Activated CD4-positive, alpha-beta T cell treated with anti-CD3 and anti-CD28 coated beads for 36 hours (primary cell): ENCODE measurements at places on chromosomes 11 and 22.

DNA sequence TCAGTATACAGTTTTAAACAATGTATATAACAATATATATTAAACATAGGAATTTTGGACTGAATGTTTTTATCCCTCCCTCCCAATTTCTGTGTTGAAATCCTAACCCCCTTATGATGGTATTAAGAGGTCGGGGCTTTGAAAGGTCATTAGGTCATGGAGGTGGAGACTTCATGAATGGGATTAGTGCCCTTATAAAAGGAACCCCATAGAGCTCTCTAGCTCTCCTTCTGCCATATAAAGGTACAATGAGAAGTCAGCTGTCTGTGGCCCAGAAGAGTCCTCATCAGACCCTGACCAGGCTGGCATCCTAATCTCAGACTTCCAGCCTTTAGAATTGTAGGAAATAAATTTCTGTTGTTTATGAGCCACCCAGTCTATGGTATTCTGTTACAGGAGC is 6.5 kb downstream of the NNMT start:
- no peak for DNase-seq

DNA sequence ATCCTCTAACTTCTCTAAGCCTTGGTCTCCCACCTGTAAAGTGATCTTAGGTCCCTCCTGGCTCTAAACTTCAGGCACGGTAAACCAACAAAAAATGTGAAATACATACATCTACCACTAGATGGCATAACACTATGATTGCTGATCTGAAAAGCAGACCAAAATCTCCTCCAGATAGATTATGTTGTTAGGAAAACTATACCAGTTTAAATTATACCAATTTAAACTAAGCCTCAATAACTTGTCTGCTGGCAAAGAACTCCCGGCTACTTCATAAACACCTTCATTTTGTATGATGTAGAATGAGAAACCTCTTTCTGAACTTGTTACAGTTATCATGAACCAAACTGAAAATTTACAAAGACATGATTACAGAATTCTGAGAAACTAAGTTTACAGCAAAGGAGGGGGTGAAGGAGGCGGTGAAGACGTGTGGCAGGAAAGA is 85.9 kb downstream of the SBF2 start:
- peak; percentile 11 for DNase-seq

- DNase-seq, result no peak
Observed at GRCh38 chr22:47445716-47446290, 683.4 kb downstream of the TBC1D22A start.

GRCh38 chr22:34879001-34879400 is 187.0 kb upstream of the ISX start:
- no peak for DNase-seq

DNA sequence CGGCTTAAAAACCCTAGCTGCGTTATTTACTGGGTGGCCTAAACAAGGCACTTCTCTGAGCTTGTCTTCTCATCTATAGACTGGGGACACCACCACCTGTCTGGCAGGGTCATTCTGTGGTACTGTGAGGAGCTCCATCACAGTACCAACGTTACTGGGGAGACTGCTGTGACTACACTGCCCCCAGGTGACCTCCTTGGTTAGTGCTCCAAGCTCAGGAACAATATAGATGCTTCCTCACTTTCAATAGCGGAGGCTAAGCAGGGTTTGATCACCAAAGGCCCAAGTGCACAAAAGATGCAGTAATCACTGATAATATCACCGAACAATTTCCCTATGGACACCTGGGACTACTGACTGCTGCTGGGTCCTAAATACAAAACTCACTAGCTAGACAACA is 18.8 kb downstream of the PRPF19 start:
- peak; percentile 60 for DNase-seq

GRCh38 chr22:44049486-44050231 is 25.6 kb downstream of the PARVB start:
- DNase-seq, result no peak

DNA sequence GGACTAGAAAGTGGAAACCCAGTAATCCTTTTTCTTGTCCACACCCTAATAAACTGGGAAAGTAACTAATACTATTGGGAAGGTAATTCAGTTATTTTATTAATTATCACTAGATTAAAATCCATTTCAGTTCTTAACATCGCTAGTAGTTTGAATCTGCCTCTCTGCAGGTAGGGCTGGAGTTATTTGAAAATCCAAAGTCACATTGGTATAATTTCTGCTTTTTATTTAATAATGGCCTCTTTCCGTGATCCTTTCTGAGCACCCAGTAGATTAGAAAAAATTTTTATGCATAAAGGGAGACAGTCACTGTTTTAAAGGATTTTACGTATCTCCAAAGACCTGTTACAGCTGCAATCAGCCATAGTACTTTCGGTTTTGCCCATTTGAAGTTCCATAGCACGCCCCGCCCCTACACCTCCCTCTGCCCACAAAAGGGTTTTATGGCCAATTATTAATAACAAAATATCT is 605 bp upstream of the COPB1 start:
- DNase-seq, result peak; percentile 66

DNA sequence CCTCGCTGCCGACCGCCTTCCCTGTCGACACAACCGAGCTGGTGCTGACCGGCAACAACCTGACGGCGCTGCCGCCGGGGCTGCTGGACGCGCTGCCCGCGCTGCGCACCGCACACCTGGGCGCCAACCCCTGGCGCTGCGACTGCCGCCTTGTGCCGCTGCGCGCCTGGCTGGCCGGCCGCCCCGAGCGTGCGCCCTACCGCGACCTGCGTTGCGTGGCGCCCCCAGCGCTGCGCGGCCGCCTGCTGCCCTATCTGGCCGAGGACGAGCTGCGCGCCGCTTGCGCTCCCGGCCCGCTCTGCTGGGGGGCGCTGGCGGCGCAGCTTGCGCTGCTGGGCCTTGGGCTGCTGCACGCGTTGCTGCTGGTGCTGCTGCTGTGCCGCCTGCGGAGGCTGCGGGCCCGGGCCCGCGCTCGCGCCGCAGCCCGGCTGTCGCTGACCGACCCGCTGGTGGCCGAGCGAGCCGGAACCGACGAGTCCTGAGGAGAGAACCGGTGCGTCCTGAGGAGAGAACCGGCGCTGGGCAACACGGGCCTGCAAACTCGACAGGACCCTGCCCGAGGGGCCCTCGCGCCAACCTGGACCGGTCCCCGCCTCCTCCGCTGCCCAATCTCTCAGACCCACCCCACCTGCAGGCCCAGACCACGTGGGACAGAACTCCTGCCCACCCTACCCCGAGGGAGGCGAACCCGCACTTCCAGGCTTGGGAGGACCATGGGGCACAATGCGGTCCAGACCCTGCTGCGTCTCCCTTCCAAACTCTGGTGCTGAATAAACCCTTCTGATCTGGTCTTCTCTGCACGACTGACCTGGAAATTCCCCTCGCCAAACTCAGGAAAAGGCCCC is 866 bp downstream of the GP1BB start:
- peak; percentile 78 for DNase-seq

- DNase-seq, result peak; percentile 49
Observed at GRCh38 chr22:21951931-21952465, 650 bp downstream of the PPM1F start.

- DNase-seq, result no peak
Observed at GRCh38 chr11:69380451-69380901, 86.5 kb downstream of the MYEOV start.

DNA sequence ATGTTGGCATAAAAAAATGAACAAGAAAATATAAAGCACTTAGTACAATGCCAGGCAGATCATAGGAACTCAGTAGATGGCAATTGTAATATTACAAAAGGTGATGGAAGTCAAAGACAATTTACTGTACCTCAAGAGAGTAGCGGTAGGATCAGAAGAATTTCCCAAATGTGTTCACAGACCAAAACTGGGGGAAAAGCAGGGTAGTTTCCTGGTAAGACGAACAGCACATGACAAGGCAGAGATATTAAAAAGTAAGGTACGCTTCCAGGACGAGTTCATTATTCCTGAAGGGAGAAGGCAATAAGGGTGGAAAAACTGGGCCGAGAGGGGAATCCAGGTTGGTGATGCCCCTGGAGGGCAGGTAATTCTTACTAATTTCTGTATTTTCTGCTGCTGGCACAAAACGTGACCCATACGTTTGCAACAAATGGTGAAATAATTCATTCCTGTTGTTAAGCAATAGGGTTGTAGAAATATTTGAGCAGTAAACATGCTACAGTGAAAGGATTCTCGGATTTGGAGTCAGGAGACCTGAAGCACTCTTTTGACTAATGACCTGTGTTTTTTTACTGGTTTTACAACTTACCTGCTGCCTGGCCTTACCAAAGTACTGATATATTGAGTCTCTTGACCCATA is 786 bp upstream of the ANKRD42 start:
- DNase-seq, result no peak

DNA sequence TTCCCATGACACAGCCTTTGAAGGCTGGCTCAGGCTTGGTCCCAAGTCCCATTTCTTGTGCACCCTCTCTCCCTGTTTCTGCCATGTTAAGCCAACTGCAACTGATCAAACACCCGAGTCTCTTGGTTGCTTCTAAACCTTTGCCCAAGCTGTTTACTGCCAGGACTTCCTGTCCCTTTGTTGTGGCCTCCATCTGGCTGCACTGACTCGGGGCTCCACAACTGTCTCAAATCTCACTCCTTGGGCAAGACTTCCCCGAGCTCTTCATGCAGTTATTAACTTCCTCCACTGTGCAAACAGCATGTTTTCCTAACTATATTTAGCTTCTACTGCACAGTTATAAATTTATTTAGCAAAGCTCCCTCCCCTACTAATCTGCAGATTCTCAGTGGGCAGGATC is 4.3 kb downstream of the VPREB1 start:
- no peak for DNase-seq

DNA sequence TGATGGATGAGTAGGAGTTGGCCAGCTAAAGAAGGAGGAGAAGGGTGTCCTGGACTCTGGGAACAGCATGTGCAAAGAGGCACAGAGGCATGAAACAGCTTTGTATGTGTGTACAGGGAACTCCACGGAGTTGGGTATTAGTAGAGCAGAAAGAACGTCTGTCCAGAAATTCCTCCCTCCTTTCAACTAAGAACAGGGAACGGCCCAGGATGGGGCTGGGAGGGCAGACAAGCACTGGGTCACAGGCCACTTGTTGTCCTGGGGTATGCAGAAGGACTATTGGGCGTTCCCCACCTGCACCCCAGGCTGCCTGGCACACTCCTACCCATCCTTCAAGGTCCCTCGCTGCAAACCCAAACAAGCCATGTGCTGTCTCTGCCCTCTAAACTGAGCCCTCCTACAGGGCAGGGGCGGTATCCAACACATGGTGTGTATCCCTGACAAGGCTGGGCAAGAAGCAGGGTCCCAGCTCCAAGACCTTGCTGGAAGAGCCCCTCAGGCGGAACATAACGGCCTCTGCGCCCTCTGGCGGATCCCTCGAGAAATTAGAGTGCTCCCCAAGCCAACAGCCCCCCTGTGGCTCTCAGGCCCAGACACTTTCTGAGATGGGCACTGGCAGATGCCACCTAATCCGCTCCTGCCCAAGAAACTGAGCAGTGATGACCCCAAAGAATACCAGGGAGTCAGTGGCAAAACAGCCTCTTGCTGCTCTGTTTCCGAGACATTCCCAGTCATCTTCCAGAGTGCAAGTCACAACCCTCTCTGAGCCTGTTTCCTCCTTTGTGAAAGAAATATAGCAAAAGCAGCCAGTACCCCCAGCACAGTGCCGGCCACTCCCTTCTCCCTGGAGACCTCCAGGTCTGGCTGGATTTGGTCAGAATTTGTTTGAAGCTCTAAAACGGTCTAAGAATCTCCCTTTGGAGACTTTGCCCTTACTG is 1.6 kb upstream of the ELFN2 start:
- DNase-seq, result peak; percentile 74

DNA sequence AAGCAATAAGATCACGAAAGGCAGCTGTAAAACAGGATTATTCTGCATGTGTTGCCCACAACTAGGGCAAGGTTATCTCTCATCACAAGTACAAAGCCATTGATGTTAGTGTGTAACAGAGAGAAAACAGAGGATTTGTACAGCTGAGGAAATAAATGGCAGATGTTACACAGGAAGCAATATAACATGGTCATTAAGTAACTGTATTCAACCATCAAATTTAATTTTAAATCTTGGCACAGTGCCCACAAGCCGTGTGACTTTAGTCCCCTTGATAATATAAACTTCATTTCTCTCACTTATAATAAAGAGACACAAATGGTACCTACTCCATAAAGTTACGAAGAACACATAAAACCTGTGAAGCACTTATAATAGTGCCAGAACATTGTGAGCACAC is 17.3 kb downstream of the OR51E2 start:
- DNase-seq, result no peak

- no peak for DNase-seq
Observed at GRCh38 chr11:133361689-133361994, 170.7 kb downstream of the OPCML start.

- DNase-seq, result no peak
Observed at GRCh38 chr11:106998116-106998915, 20.0 kb downstream of the GUCY1A2 start.

DNA sequence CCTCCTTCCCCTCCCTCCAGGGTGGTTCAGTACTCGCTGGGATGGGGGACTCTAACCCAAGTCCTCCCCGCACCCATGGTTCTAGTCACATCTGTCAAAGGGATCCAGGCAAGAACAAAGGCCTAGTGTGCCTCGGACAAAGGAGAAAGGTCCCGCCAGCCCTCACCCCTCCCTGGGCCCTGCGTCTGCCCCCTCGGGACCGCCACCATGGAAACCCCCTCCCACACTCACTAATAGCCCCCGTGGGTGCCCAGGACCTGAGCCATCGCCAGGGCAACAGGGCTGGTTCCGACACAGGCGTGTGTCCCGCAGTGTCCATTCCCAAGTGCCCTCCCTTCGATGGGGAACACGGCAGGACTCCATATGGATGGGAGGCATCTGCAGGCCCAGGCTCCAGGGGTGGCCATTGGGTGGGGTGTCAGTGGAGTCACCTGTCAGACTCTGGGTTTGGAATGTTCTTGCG is 5.1 kb upstream of the CARNS1 start:
- no peak for DNase-seq

- no peak for DNase-seq
Observed at GRCh38 chr11:122779047-122779629, 59.2 kb upstream of the CRTAM start.

GRCh38 chr11:29449281-29450074 is 567.4 kb downstream of the KCNA4 start:
- no peak for DNase-seq

GRCh38 chr11:9313648-9314290 is 624 bp downstream of the TMEM41B start:
- DNase-seq, result peak; percentile 49

DNA sequence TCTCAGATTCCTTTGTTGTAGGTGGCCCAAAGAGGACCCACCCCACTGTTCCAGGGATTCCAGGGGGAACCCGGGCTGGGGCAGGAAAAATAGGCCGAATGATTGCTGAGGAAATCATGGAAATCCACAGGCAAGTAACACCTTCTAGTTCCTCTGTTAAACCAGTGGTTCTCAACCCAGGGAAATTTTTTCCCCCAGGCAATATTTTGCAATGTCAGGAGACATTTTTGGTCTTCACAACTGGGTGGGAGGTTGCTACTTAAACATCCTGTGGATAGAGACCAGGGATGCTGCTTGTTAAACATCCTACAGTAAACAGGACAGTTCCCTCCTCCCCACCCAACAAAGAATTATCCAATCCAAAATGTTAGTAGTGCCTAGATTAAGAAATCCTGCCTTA is 84.7 kb downstream of the BTBD10 start:
- DNase-seq, result no peak
